ENCODE measurements at places on chromosomes 5 and 9.

DNA sequence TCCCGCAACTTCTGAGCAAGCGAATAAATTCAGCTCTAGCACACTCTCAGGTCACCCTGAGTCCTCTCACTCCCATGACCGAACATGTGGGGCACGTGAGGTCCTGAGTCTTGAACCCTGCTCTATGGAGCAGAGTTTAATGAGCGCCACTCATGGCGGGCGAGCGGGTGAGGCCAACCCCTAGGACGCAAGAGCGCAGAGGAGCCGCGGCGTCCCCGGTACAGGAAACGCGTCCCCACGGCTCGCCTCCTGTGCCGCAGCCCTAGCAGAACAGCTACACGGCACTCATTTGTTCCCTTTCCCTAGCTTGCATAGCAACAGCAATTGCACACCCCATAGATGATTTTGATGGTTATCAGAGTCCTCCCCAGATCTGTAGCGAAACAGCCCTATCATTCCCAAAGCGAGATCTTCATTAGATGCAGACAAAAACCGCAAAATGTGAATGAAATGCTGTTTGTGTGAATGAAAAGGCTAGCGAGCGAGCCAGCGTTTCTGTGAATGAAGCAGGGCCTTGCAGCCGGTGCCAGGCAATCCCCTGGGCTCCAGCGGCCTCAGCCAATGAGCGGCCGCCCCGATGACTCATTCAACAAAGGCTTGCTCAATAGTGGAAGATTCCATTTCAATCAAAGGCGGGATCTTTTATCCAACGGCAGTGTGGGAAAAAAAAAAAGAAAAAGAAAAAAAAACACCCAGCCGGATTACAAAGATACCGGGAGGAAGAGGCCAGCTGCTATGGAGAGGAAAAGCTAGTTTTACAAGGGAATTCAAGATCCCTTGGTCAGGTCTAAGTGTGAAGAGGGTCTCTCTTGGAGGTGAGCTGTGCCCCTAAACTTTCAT, 1.5 kb upstream of the SHC3 start:
- peak; percentile 82 for DNase-seq

DNA sequence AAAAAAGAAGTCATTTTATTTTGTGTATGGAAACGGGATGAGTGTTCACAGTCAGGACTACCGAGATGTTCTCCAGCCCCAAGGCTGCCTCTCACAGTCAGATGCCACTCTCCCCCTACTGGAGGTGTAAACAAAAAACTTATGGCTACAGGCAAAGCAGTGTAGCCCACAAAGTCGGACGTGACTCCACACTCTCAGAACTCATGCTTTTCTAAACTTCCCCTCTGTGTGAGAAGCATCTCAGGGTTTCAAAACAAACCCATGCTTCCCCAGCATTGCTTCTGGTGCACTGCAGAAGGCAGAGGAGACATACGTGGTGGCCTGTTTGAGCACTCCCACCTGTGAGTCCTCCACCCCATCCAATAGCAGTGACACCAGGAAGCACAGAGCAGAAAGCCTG, 580.3 kb downstream of the BNC2 start:
- no peak for DNase-seq

DNA sequence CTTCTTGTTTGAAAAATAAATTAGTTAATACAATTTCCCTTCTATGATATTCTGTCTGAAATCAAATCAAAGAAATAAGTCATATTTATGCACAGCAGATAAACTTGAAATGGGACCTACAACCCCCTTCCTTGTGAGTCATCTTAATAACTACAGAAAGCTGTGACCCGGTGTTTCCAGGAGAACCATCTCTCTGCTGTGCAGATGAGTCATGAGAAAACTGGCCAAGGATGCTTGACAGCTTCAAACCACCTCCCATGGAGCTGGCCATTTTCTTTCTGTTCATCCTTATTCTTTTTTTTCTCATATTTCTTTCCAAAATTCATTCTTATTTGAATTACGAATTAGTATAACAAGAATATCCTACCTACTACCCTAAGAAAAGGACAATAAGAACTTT, 43.4 kb upstream of the NR4A3 start:
- DNase-seq: no peak

GRCh38 chr5:145237843-145238242, 597.3 kb downstream of the PRELID2 start:
- no peak for DNase-seq

- DNase-seq: no peak
Measured at GRCh38 chr5:111694133-111694532, 62.9 kb downstream of the NREP start.

DNA sequence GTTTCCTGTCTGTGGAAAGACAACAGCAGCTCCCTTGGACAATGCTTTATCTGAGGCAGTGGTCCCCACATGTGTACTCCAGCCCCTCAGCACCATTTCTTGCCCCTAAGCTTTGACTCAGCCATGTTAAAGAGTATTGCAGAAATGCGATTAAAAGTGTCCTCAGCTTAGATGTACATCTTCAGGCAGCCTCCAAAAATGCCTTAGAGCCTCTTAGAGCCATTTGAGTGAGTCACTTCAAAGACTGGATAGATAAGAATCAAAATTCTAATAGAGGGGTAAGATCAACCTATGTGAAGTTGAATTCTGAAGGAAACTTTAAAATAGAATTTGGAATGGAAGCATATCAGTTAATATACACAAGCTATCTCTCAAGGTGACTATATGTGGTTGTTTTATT, 296.3 kb downstream of the ADAMTS6 start:
- DNase-seq: no peak

DNA sequence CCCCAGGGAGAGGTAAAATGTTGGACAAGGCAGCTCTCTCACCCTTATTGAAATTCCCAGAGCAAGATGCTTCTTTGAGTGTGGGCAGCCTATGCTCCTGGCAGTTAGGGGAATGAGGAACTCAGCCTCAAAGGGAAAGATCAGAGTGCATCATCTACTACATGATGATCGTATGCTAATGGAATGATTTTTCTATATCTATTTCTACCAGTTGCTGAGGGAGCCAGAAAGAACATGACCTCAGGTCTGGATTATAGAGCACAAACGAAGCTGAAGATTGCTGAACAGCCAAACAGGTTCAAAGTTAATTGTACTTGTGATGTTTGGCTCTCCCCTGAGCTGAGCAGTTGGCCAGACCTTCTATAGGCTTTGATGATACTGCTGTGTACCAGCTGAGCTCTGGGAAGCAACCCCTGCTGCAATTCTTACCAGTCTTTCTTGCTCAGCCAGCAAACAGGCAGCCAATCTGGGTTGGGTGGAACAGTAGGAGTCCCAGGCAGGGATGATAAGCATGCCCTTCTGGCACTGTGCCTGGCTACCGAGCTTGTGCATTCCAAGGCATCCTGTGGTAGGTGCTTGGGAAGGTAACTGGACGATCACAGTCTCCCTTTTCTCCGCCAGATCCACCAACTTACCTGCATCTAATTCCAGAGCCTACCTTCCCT, 10.3 kb upstream of the FBXL7 start:
- no peak for DNase-seq

DNA sequence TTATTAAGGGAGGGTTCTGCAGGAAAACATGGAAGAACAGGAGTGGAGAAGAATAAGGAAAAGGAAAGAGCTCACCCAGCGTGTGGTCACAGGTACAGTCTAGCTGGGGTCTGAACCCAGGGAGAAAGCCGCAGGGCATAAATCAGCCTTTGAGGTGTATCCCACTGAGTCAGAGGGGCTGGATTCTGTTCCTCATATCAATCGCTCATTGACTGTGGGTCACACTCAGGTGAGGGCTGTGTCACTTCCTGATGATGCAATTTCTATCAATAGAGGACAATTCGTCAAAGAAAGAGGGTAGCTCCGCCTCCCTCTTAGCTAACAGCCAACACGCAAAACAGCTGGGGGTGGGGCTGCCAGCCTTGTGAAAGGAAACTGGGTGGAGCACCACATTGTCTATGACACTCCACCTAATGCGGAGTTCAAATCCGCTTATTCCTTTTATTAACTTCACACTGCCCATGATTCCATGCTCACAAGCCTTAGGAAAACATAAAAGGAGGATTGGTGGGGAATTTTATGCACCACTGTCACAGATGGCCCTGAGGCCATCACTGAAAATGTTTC, 176.2 kb downstream of the ICE1 start:
- DNase-seq: no peak

GRCh38 chr5:177022386-177023302, at the start of gene ZNF346:
ZNF346 (plus strand) TSS chr5:177022696; CDS start chr5:177022739, 43 bp downstream.
- peak; percentile 84 for DNase-seq

DNA sequence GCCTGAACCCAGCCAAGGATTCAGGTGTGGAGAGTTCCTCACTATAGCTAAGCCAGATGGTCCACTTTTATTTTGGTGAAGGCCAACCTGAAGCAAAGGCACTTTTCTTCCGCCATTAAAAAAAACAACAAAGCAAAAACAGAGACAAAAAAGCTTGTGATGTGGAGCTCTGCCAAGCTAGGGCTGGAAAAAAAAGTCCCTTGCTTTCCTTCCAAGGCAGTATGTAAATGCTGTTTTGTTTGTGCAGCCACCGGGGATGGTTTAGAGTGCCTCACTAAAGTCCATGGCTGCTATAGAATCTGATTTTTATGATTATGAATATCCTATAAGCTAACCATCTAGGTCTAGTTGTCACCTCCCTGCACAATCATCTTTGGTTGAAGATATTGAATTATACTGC, 14.9 kb downstream of the MEGF10 start:
- DNase-seq: no peak

- no peak for DNase-seq
Measured at GRCh38 chr9:127833555-127833954, 20.9 kb downstream of the ENG start.

GRCh38 chr9:120926397-120926928, at the start of gene TRAF1:
TRAF1 (minus strand) TSS chr9:120926796; CDS start chr9:120926075, 721 bp downstream.
- no peak for DNase-seq
